ENCODE measurements at places on chromosomes 12 and 14.

DNA sequence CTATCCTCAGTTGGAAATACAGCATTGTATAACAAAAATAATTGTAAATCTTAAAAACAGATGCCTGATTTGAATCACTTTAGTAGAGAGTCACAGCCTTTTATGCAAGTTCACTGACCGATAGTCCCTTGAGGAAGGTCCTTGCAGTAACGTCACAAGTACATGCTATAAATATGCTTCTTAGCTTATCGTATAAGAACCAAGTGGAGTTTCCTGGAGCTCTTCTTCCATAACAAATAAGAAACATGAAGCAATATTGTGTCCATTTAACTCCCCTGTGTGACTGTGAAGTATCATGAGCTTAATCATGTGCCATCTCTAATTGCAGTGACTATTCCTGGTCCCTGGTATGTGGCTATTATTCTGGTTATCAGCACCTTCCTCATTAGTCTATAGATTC, 107.9 kb downstream of the SLC38A4 start:
- no peak for DNase-seq

GRCh38 chr14:69887740-69888657, 8.8 kb downstream of the SMOC1 start:
- no peak for DNase-seq

GRCh38 chr12:68420225-68421010, 88.3 kb upstream of the MDM1 start:
- DNase-seq = no peak

DNA sequence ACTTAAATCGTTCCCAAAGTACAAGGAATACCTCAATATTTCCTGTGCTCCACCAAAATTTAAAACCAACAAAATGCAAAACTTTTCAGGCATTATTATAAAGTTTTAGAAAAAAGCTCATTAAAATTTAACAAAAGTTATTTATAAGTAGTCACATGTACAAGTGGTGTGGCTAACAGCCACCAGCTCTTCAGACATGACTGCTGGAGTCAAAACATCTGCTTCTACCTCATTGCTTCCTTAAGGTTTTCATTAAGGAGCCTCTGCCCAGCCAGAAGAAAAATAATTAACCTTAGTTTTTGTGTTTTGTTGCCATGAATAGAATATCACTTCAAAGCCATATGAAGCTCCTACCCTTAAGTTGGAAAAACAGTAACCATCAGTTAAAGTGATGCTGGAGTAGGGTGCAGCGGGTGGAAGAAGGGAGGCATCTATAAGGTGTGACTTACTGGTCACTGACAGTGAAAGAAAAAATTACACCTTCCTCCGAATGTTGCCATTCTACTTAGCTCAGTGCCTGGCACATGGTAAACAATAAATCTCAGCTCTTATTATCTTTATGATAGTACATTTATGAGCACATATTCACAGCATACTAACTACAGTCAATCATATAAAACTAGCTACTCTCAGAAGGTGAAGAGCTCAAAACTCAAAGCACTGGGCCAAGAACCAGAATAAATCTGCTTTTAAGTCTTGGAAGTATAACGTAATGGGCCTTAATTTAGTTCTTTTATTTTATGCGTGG, 57.7 kb downstream of the GALC start:
- no peak for DNase-seq

GRCh38 chr12:29148911-29149690, at the start of gene FAR2:
Gene FAR2, plus strand, starts transcription at chr12:29149278. Its CDS starts 121,172 bp downstream, at chr12:29270450.
- DNase-seq = peak; percentile 78

GRCh38 chr14:95488376-95489213, 27.9 kb downstream of the SYNE3 start:
- DNase-seq = no peak

GRCh38 chr12:26226629-26227360, 31.4 kb downstream of the SSPN start:
- DNase-seq = no peak

- DNase-seq = peak; percentile 5
Observed at GRCh38 chr14:52327374-52328226, 13.5 kb downstream of the PTGER2 start.

GRCh38 chr12:95173392-95174251, 43.6 kb downstream of the FGD6 start:
- DNase-seq = no peak

- DNase-seq = no peak
Observed at GRCh38 chr12:52236386-52237050, 3.5 kb downstream of the KRT7 start.

Data from bone marrow (tissue), 2 donors.